B cell (primary cell): ENCODE measurements at places on chromosomes 4 and X. TPM values are rescaled to one million over a fixed set of nuclear protein-coding genes. Genes with fewer than 3 reads are reported as not detected.

Gene ARX
- not detected in 2 replicates for polyA plus RNA-seq

Gene BTC
- polyA plus RNA-seq, result not detected in 2 replicates

Gene TRIM60
- polyA plus RNA-seq, result not detected in 2 replicates

Gene AR
- polyA plus RNA-seq, result not detected in 2 replicates

Gene CCKAR
- not detected in 2 replicates for polyA plus RNA-seq

Gene ACE2
- polyA plus RNA-seq, result not detected in 2 replicates

Gene USP26
- not detected in 2 replicates for polyA plus RNA-seq

Gene RNF175
- polyA plus RNA-seq, result 0.26 TPM in 1 of 2 replicates, not detected in the other

Gene MAGEA6
- not detected in 2 replicates for polyA plus RNA-seq

Gene HMX1
- polyA plus RNA-seq, result not detected in 2 replicates

Gene GNRHR
- polyA plus RNA-seq, result not detected in 2 replicates
